ENCODE measurements at places on chromosomes 7 and 10.

- no peak for DNase-seq
These were observed 392.0 kb downstream of the PAXIP1 start for GRCh38 chr7:154610903-154611302.

- DNase-seq, result no peak
These were observed 16.6 kb downstream of the CHCHD3 start for GRCh38 chr7:133065301-133065700.

DNA sequence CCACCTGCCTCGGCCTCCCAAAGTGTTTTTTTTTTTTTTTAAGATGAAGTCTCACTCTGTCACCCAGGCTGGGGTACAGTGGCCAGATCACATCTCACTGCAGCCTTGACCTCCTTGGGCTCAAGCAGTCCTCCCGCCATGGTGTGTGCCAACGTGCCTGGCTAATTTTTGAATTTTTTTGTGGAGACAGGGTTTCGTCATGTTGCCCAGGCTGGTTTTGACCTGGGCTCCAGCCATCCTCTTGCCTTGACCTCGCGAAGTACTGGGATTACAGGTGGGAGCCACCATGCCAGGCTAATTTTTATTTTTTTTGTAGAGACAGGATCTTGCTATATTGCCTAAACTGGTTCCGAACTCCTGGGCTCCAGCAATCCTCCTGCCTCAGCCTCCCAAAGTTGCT, 9.0 kb upstream of the MLXIPL start:
- no peak for DNase-seq

- DNase-seq, result no peak
These were observed 27.7 kb upstream of the VIPR2 start for GRCh38 chr7:159172400-159172799.

GRCh38 chr7:79036356-79036755, 417.1 kb downstream of the MAGI2 start:
- DNase-seq, result no peak

GRCh38 chr10:74991435-74991834, 120.0 kb upstream of the SAMD8 start:
- DNase-seq, result no peak

GRCh38 chr10:82190432-82191260, 315.7 kb downstream of the NRG3 start:
- DNase-seq, result no peak

DNA sequence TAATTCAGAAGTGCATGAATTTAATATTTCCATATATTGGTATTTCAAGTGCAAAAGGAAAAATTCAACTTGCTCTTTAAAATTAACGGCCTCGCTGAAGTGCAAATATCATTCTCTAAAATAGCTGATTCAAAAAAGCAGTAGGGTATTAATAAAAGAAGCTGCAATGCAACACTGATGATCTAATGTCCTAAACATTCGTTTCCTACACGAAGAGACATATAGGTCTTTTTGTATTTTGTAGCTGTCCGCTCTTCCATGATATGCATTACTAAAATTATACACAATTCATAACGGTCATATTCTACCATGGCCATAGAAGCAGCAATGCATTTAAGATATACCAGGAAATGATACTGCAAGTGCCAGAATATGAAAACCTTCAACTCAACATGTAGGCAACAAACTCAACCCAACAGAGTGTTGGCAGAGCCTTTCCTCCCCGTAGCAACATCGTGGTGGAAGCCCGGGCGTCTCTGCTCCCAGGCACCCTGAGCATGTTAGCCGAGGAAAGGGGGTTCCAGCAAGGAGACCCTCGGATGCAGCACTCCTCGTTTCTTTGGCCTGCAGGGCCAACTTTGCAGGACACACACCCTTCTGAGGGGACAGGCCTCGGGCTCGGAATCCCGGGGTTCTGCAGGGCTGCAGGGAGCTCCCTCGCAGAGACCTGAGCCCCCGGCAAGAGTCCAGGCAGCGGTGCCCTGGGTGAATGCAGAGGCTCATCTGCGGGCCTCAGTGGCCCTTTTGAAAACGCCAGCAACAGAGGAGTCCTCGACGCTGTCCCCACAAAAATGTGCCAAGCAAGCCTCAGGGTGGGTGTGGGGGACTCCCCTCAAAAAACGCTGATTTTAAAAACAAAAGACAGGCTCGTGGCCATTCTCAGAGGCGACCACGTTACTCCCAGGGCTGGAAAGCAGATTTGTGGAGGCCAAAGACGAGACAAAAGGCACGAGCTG, 1.6 kb downstream of the FAM171A1 start:
- DNase-seq, result no peak

Measured in stimulated activated CD8-positive, alpha-beta memory T cell treated with anti-CD3 and anti-CD28 coated beads, Interleukin-15, amount 100 ng/mL, for 48 hours (primary cell).